ENCODE measurements at places on chromosomes 3 and 15. TPM values are rescaled to one million over a fixed set of nuclear protein-coding genes. Genes with fewer than 3 reads are reported as not detected.

Gene ATP8B4
- 0.67 TPM for total RNA-seq

Gene SSR3
- total RNA-seq = 194 TPM

Gene TLR9
- not detected for total RNA-seq

Gene SLC12A8
- 1.6 TPM for total RNA-seq

Gene TERC
- total RNA-seq = 0.16 TPM
